ENCODE measurements at places on chromosomes 11 and 22. TPM values are rescaled to one million over a fixed set of nuclear protein-coding genes. Genes with fewer than 3 reads are reported as not detected.

MORC2 gene
- polyA plus RNA-seq: 30.6 TPM

ARRB1 gene
- 29.5 TPM for polyA plus RNA-seq

RPS6KB2 gene
- polyA plus RNA-seq: 44.9 TPM

TMEM121B gene
- polyA plus RNA-seq: 0.63 TPM

CCDC83 gene
- polyA plus RNA-seq: not detected

KCNC1 gene
- 1.6 TPM for polyA plus RNA-seq

JHY gene
- 13.3 TPM for polyA plus RNA-seq

KCNJ11 gene
- 1.7 TPM for polyA plus RNA-seq

CTNND1 gene
- 144 TPM for polyA plus RNA-seq

MYEOV gene
- 4.2 TPM for polyA plus RNA-seq

KCNJ1 gene
- 1.6 TPM for polyA plus RNA-seq

SYT13 gene
- polyA plus RNA-seq: 13.8 TPM

GLB1L3 gene
- polyA plus RNA-seq: 1.1 TPM

TRIM29 gene
- 0.90 TPM for polyA plus RNA-seq

C11orf68 gene
- polyA plus RNA-seq: 50.2 TPM

APOA4 gene
- not detected for polyA plus RNA-seq

CLMP gene
- 47.8 TPM for polyA plus RNA-seq

MPEG1 gene
- 23.1 TPM for polyA plus RNA-seq

SCO2 gene
- polyA plus RNA-seq: not detected

LMO2 gene
- 29.5 TPM for polyA plus RNA-seq

OVCH2 gene
- 4.6 TPM for polyA plus RNA-seq

SCUBE2 gene
- polyA plus RNA-seq: 9.5 TPM

MFNG gene
- polyA plus RNA-seq: 4.6 TPM

CTSF gene
- polyA plus RNA-seq: 112 TPM

PGA4 gene
- not detected for polyA plus RNA-seq

TMEM86A gene
- polyA plus RNA-seq: 5.8 TPM

IL17REL gene
- 0.05 TPM for polyA plus RNA-seq

PATE2 gene
- not detected for polyA plus RNA-seq

MAJIN gene
- polyA plus RNA-seq: not detected

CDC42EP2 gene
- 24.1 TPM for polyA plus RNA-seq

PGA3 gene
- polyA plus RNA-seq: 0.29 TPM

MUC5B gene
- not detected for polyA plus RNA-seq

PDXP gene
- 15.2 TPM for polyA plus RNA-seq

SOX10 gene
- polyA plus RNA-seq: 1.0 TPM

BATF2 gene
- polyA plus RNA-seq: 2.7 TPM

BACE1 gene
- polyA plus RNA-seq: 67.9 TPM

TMPRSS6 gene
- polyA plus RNA-seq: 0.16 TPM

SGSM1 gene
- 2.2 TPM for polyA plus RNA-seq

PKDREJ gene
- 0.52 TPM for polyA plus RNA-seq

CYTH4 gene
- 4.1 TPM for polyA plus RNA-seq

EMID1 gene
- 77.6 TPM for polyA plus RNA-seq

All from left renal pelvis (tissue), 4 donors.